Testis (tissue), 5 donors: ENCODE measurements at places on chromosomes 2 and 18. TPM values are rescaled to one million over a fixed set of nuclear protein-coding genes. Genes with fewer than 3 reads are reported as not detected.

DNA sequence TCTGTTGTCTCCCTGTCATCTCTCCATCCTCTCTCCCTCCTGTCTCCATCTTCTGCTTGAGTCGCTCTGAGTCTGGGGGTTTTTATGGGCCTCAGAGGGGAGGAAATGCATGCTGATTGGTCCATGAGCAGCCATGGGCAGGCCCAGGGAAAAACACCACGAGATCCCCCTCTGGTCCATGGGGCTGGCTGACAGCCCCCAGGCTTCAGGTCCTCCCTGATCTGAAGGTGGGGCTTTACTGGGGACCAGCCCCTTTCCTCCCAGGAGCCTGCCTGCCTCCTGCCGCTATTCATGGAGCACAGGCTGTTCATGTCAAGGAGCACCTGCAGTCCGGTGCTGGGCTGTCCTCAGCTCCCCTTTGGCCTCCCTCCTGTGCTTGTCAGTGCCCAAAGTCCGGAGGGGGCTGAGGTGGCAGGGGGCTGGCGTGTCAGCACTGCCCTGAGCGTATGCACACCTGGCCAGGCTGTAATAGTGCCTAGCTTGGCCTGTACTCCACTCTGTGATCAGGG is 59.6 kb upstream of the DLX2 start:
- H3K27ac ChIP-seq = no peak overlapping the region
- H3K4me3 ChIP-seq = no peak overlapping the region
- no peak for DNase-seq
- H3K4me1 ChIP-seq = no peaks in the 10 kb centered on the region
- no peaks in the 10 kb centered on the region for H3K27me3 ChIP-seq

The CYP27A1 gene
- polyA plus RNA-seq = 30.2 TPM

DNA sequence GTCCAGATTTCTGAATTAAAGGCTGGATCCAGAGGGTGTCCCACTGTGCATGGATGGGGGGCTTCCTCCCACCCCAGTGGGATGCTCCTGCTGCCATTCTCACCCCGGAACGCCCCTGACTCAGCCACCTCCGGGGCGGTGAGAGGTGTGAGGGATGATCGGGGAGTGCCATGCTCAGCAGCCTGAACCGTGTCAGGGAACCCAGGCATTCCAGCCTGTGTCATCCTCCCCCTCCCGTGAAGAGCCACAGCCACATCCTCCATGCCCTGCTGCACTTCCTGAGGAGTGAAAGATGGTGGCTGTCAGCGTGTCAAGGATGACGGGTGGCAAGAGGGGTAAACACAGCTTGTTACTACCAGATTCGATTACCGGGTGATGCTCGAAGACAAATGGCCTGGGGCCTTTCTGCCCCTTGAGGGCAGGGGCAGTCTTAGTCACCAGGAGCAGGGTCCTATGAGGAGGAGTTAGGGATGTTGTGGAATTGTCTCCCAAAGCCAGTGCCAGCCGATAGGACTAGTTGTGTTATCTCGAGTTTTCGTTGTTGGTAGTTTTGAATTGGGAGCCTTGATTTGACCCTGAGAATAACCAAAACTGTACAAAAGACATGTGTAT is 80.8 kb downstream of the TCF7L1 start:
- no peaks in the 10 kb centered on the region for H3K36me3 ChIP-seq
- H3K4me1 ChIP-seq = peaks cover 9% of the 10 kb centered on the region
- no peak for DNase-seq

GRCh38 chr2:7517088-7517487 is 599.9 kb downstream of the RNF144A start:
- H3K4me1 ChIP-seq = no peaks in the 10 kb centered on the region
- H3K27ac ChIP-seq = no peak overlapping the region
- no peaks in the 10 kb centered on the region for H3K27me3 ChIP-seq

GRCh38 chr2:235690809-235691450 is 197.1 kb downstream of the AGAP1 start:
- no peaks in the 10 kb centered on the region for H3K27me3 ChIP-seq
- H3K4me1 ChIP-seq = no peaks in the 10 kb centered on the region

DNA sequence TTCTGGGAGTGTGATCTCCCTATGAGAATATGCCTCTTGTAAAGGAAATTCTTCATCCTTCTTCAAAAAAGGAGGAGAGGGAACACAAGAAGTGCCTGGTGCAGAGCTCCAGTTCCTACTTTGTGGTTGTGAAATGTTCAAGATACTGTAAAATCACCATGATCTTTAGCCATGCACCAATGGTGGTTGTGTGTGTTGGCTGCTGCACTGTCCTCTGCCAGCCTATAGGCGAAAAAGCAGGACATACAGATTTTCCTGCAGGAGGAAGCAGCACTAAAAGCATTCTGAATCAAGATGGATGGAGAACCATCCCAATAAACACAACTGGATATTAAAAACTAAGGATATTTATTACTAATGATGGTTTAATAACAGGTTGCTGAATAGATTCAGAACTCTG is 6.2 kb upstream of the KLHL14 start:
- H3K27ac ChIP-seq = no peak overlapping the region
- no peaks in the 10 kb centered on the region for H3K27me3 ChIP-seq
- H3K4me3 ChIP-seq = no peak overlapping the region

- H3K4me3 ChIP-seq = no peak overlapping the region
- DNase-seq = no peak
- no peaks in the 10 kb centered on the region for H3K27me3 ChIP-seq
- H3K27ac ChIP-seq = no peak overlapping the region
These were observed 635.0 kb downstream of the TSN start for GRCh38 chr2:122390406-122390805.

The PLCL1 gene
- 2.6 TPM for polyA plus RNA-seq

DNA sequence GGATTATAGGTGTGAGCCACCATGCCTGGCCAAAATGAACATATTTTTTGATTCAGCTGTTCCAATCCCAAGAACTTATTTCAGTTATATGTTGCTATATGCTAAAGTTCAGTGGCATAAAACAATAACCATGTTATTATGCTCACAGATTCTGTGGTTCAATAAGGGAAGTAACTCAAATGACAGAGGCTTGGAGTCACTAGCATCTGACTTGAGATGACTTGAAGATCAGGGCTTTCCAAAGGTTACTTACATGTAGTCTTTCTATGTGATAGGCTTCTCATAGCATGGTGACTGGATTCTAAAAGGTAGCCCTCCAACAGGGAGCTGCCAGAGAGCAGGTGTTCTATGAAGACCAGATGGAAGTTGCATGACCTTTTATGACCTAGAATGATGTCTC is 17.2 kb downstream of the CLK1 start:
- H3K4me1 ChIP-seq = no peaks in the 10 kb centered on the region
- DNase-seq = no peak
- H3K27me3 ChIP-seq = no peaks in the 10 kb centered on the region
- H3K4me3 ChIP-seq = no peak overlapping the region

- H3K4me1 ChIP-seq = no peaks in the 10 kb centered on the region
- H3K27ac ChIP-seq = no peak overlapping the region
- no peaks in the 10 kb centered on the region for H3K27me3 ChIP-seq
- DNase-seq = peak; percentile 15
- H3K4me3 ChIP-seq = no peak overlapping the region
- H3K36me3 ChIP-seq = no peaks in the 10 kb centered on the region
These were observed 106.2 kb downstream of the CYRIA start for GRCh38 chr2:16559278-16560067.

- no peak for DNase-seq
- H3K27ac ChIP-seq = no peak overlapping the region
- H3K4me1 ChIP-seq = no peaks in the 10 kb centered on the region
- no peaks in the 10 kb centered on the region for H3K27me3 ChIP-seq
- H3K4me3 ChIP-seq = no peak overlapping the region
- no peaks in the 10 kb centered on the region for H3K36me3 ChIP-seq
These were observed 22.9 kb downstream of the GRP start for GRCh38 chr18:59242906-59243305.

The CDKL4 gene
- polyA plus RNA-seq = 3.9 TPM

DNA sequence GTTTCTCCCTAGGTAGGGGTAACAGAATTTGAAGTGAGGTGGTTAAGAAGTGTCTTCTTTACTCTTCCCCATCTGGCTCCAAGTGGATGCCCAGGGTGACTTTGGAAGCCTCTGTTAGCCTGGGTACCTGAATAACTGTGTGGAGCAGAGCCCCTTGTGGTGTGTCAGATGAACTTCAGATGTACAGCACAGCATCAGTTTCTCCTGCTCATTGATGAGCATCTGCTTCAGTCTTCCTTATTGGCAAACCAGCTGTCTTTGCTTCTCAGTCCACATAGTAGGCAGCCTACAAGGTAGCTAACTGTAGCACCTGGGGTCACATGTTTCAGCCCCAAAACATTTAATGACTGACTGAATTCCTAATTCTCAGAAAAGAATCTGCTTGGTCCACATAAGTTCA is 56.2 kb upstream of the ATP8B1 start:
- no peaks in the 10 kb centered on the region for H3K36me3 ChIP-seq
- no peaks in the 10 kb centered on the region for H3K27me3 ChIP-seq
- H3K27ac ChIP-seq = no peak overlapping the region

DNA sequence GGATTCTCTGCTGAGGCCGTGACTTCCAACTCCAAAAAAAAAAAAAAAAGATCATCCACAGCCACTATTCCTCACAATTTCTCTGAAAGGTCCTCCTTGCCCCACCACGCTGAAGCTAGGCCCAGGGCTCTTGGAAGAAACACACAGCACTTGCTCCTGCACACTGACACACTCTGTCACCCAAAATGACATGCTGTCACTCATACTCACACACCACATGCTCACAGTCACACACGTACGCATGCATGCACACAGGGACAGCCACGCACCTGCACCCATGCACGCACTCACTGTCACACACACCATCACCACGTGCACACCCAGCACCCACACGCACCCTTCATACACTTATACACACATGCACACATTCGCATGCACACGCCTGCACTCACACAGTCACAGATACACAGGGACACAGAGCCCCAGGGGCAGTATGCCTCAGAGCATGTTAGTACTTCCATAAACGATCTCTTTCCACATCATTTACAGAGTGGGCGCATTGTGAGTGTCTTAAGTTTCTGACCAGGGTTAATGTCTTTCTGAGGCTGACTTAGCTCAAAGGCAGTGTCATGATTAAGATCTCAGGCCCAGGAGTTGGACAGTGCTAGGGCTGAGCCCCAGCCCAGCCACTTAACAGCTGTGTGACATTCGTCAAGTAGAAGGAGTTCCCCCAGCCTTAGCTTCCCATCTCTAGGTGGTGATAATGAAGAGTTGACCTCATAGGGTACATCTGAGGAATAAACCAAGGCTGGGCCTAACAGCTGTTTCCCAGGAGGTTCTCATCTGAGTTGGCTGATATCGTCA is 93.4 kb downstream of the GLI2 start:
- H3K4me3 ChIP-seq = no peak overlapping the region
- H3K36me3 ChIP-seq = no peaks in the 10 kb centered on the region
- H3K4me1 ChIP-seq = peaks cover 27% of the 10 kb centered on the region

The TNFRSF11A gene
- 3.3 TPM for polyA plus RNA-seq

The SP140L gene
- 7.2 TPM for polyA plus RNA-seq

- H3K27ac ChIP-seq = no peak overlapping the region
- H3K27me3 ChIP-seq = no peaks in the 10 kb centered on the region
- peaks cover 8% of the 10 kb centered on the region for H3K4me1 ChIP-seq
- DNase-seq = no peak
- H3K4me3 ChIP-seq = no peak overlapping the region
These were observed 385.9 kb upstream of the RND3 start for GRCh38 chr2:150873396-150873772.

- no peak for DNase-seq
- no peak overlapping the region for H3K27ac ChIP-seq
- no peaks in the 10 kb centered on the region for H3K27me3 ChIP-seq
- H3K4me3 ChIP-seq = no peak overlapping the region
- H3K4me1 ChIP-seq = no peaks in the 10 kb centered on the region
- no peaks in the 10 kb centered on the region for H3K36me3 ChIP-seq
These were observed 93.5 kb upstream of the STK39 start for GRCh38 chr2:168340931-168341330.

The CYTIP gene
- polyA plus RNA-seq = 3.9 TPM

The ACKR3 gene
- 52.8 TPM for polyA plus RNA-seq

DNA sequence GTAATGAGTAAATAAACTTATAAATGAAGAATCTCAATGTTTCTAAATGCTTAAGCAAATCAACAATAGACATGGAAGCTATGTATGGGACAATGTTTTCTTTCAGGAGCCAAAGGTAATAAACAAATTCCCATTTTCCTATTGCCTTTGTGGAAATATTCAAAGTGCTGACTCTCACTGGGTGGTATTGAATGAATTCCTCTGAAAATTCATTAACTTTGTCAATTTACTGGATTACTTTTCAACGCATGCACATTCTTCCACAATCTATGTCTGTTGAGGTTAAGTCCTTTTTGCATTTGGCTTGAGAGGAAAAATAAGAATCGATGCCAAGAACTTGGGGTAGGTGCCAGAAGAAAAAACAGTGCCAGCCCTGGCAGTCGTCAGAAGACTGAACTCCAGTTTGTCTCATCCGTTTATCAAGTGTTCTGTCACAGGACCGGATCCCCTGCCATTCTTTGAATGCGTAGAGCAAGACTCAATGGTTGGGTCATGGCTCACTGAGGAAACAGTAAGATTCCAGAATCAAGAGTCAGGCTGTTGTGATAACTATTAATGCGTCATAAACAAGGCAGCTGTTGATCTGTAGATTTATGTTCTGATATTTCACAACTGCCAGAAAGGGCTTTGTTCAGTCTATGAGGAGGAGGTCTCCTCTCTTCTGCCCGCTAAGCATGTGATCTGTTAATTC is 133.3 kb downstream of the GFPT1 start:
- no peak overlapping the region for H3K4me3 ChIP-seq
- H3K27ac ChIP-seq = no peak overlapping the region

The LRRTM1 gene
- 1.1 TPM for polyA plus RNA-seq

The NEB gene
- 18.6 TPM for polyA plus RNA-seq

- H3K27ac ChIP-seq = no peak overlapping the region
- H3K4me3 ChIP-seq = no peak overlapping the region
- DNase-seq = no peak
- H3K36me3 ChIP-seq = no peaks in the 10 kb centered on the region
- H3K27me3 ChIP-seq = no peaks in the 10 kb centered on the region
- no peaks in the 10 kb centered on the region for H3K4me1 ChIP-seq
These were observed 196.1 kb downstream of the MCFD2 start for GRCh38 chr2:46719487-46719886.

The CCDC85A gene
- 0.61 TPM for polyA plus RNA-seq

The POTEI gene
- polyA plus RNA-seq = 11.3 TPM

GRCh38 chr2:26702025-26702424 is 9.5 kb downstream of the KCNK3 start:
- no peak for DNase-seq
- H3K27me3 ChIP-seq = no peaks in the 10 kb centered on the region

DNA sequence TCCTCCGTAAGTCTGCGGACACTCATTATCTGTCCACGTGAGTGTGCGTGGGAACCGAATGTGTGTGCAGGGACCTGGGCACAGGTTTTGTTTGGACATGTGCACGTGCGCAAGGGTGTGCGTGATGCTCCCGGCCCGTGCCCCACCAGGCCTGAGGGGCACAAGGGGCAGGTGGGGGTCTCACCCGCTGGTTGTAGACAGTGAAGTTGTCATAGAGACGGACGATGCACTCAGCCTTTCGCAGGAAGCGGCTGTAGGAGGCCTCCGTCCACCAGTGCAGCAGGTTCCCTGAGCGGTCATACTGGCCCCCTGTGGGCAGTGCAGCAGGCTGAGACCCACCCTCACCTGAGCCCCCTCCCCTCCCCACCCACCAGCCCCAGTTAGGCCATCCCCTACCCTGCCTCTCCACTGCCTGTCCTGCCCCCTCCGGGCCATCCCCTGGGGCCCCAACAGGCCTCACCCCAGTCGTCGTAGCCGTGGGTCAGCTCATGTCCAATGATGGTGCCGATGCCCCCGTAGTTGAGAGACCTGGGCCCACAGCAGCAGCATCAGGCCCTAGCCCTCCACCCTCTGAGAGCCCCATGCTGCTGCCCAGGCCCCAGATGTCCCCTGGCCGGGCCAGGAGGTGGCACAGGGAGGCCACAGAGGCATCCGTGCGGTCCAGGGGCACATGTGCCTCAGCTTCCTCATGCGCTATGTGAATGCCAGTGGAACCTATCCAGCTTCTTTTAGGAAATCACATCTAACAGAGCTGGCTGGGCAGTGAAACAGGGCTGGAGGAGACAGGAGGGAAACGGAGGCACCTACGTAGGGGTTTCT is 6.1 kb downstream of the ECEL1 start:
- no peaks in the 10 kb centered on the region for H3K4me1 ChIP-seq
- DNase-seq = no peak
- no peaks in the 10 kb centered on the region for H3K27me3 ChIP-seq
- H3K27ac ChIP-seq = no peak overlapping the region
